ENCODE measurements at places on chromosomes 2 and 18.

DNA sequence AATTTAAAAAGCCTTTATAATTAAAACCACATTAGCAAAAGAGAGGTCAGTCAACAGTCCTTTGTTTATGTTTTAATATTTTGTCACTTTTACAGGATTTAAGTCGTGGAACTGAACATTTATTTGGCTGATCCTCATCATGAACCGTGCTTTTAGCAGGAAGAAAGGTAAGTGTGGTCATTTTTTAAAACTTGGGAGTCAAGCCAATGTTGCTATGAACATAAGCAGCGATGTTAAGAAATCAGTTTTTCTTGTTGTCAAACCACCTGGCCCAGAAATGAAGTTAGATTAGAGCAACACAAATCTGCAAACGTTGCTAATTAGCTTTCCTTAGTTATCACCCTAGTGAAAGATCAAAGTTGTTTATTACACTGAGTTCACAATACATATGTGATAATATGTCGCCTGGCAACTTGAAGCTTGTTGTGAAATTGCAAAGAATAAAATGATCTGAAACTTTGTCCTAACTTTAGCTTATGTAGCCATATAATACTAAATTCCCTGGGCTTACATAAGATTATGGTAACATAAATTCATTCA, 186.0 kb downstream of the GULP1 start:
- no peak for DNase-seq

- DNase-seq: no peak
Measured at GRCh38 chr2:1728821-1729220, 15.5 kb downstream of the PXDN start.

DNA sequence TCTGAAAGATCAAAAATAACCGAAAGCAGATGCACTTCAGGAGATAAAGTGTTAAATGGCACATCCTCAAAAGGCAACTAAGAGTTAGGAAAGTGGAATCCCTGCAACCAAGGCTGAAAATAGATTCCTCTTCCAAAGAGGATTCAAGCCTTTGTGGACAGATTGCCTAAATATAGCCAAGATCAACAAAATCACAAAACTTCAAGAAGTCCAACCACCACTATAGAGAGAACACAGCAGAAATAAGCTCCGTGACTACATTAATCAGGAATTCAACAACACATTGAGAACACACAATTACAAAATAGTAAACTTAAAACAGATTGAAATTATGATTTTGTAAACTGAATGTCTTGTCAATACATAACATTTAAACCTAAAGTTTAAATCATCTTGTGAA, 165.7 kb downstream of the LNPK start:
- DNase-seq: no peak

GRCh38 chr2:253202-253638, 10.6 kb downstream of the SH3YL1 start:
- no peak for DNase-seq

DNA sequence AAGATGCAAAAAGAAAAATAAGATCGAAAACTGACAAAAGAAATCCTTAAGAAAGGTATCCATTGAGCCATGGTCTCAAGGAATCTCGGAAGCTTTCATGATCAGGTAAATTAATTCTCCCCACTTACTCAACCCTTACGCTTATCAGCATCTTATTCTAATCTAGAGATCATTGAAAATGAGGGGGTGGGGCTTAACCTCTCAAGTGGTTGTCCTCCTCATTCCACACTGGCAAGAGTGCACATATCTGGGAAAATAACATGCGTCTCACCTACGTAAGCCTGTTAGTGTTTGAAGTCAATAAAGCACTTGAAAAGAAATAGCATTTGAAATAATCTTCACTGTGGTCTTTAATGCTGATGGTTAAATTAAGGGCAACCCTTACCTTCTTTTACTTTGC, 82.5 kb upstream of the NEUROD1 start:
- DNase-seq: no peak

- no peak for DNase-seq
Measured at GRCh38 chr2:3490191-3491170, 28.9 kb downstream of the ADI1 start.

- DNase-seq: no peak
Measured at GRCh38 chr18:75618146-75618545, 190.6 kb upstream of the SMIM21 start.

- DNase-seq: no peak
Measured at GRCh38 chr18:45539491-45539891, 75.8 kb upstream of the SLC14A2 start.

- DNase-seq: no peak
Measured at GRCh38 chr2:71471276-71471675, 17.9 kb downstream of the DYSF start.

- DNase-seq: no peak
Measured at GRCh38 chr2:110995911-110996310, 124.8 kb upstream of the BCL2L11 start.

- DNase-seq: no peak
Measured at GRCh38 chr2:159614534-159615366, 1.6 kb downstream of the BAZ2B start.

DNA sequence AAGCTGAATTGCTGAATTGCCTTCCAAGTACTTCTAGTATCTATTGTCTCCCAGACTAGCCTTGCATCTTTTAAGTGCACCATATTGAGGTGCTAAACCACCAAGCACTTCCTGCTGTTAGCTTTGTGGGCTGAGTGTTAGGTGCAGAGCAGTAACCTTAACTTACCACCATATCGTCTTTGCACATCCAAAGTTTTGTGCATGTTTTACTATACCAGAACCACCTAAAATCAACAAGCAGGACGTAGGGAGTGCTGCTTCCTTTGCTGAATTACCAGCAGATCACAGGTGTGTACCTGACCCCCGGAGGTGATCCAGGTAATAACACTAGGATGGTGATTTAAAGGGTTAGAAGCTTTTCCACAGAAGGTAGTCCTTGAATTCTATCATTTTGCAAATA, 359.9 kb upstream of the HNRNPA3 start:
- no peak for DNase-seq

DNA sequence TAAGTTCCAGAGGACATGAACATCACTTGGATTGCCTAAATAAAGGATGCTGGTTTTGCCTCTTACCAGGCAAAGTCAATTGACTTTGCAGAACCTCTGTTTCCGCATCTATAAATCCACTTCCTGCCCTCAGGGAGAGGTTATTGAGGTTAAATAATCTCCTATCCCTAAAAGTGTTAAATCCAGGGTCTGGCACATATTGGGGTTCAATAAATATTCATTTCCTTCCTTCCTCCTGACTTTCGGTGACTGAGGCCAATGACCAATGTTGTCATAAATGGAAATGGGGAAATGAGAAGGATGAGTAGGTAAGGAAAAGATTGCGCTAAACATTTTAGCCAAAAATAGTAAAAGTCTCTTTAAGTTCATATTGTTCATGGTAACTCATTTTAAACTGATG, 16.0 kb downstream of the BCL2 start:
- no peak for DNase-seq

DNA sequence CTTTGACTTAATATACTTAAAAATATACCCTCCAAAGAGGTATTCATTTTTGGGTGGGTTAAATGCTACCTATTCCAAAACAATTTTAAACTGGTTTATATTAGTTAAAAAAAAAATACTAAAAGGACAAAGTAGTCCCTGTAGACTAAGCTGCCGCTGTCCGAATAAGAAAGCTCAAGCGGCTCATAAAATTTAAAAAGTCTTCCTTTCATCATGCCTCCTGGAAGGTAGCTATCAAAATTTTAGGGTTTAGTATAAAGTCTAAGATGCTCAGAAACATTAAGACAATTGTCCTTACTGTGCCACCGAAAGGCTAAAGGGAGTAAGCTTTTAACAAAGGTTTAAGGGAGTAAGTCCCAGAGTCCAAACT, 440 bp upstream of the UGGT1 start:
- no peak for DNase-seq

DNA sequence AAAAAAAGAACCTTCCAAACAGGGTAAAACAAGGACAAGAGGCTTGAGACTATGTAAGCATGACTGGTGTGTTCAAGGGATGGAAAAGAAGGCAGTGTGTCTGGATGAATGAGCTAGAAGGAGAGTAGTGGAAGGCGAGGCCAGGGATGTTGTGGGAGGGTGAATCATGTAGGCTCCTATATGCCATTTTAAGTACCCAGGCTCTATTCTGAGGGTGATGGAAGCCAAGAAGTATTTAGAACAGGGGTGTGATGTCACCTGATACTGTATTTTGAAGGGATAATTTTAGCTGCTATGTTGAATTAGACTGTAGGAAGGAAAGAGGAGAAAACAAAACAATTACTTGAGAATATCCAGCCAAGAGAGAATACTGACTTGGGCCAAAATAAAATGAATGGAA, 524.7 kb upstream of the CRIM1 start:
- DNase-seq: no peak

- no peak for DNase-seq
Measured at GRCh38 chr2:41990245-41990644, 57.6 kb upstream of the PKDCC start.

DNA sequence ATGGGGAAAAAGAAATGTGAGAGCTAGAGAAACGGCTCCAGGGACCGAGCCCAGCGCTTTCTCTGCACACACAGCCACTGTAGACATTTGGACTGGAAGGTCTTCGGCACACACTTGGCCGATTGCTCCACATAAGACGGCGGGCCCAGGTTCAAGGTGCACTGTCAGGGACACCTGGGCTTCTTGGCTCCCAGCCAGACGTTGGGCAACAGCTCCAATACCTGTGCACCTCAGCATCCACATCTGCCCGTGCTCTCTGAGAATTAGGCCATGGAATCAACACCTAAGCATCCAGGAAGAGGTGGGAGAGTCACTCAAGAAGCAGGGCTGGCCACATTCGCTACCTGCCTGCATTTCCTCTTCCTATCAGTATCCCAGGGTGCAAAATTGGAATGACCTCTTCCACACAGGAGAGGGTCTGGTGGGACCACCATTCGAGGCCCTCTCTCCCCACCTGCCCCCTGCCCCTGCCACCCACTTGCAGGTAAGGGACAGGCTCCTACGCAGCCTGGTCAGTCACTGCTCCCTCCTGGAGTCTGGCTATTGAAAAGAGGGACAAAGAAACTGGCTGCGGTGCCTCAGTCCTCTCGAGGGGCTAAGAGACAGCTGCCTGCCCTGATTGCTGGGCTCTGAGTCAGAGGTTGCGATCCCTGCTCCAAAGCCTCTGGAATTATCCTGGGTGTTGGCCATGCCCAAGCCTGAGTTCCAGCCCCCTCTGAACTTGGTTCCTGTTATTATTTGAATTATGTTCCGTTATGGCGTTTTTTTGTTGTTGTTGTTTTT, 40.1 kb upstream of the TAF1B start:
- no peak for DNase-seq

GRCh38 chr18:25843791-25844190, 246.6 kb downstream of the SS18 start:
- DNase-seq: no peak

DNA sequence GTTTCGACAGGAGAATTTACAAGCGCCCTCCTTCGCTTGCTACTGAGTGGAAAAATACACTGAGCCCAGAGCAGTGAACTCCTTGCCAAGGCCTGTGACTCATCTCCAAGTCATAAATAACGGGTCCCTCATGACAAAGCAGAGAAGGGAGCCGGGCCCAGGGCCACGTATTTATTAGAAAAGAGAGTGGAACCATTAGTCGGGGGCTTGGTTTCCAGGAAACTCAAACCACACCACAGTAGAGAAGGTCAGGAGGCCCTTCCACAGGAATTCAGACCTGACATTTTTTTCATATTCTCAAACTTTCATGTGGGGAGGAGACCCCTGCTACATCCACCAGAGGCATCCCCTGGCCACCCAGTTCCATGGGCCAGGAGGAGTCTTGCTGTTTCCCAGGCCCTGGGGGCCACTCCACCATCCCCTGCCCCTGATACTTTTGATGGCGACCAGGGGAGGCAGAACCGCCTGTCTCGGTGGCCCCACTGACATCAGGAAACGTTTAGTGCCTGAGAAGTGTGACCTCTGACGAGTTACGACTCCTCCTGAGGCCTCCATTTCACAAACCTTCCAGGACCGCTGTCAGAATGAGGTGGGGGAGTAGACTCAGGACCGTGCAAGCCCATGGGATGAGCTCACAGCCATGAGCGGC, 289.7 kb downstream of the DYSF start:
- DNase-seq: no peak

- no peak for DNase-seq
Measured at GRCh38 chr18:6203791-6204190, 210.9 kb downstream of the L3MBTL4 start.

GRCh38 chr2:58195662-58196061, 45.5 kb downstream of the FANCL start:
- no peak for DNase-seq

- DNase-seq: no peak
Measured at GRCh38 chr2:12381543-12382325, 335.0 kb upstream of the TRIB2 start.

DNA sequence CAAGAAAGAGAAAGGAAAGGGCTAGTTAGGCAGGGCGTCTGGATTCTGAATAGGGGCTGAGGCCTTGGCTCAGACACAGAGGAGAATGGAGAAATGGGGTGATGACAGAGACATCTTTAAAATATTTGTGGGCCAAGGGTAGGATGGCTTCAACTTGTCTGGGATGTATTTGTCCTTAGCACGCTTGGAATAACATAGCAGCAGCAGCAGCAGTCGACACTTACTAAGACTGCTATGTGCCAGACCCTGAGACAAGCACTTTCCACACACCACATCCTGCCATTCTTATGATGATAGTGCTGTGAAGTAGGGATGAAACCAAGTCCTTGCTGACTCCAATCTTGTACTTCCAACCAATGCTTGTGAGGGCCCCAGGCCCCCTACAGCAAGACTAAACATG, 2.6 kb downstream of the IL1RL1 start:
- no peak for DNase-seq

- DNase-seq: no peak
Measured at GRCh38 chr2:150900913-150901312, 360.8 kb downstream of the RBM43 start.

- peak; percentile 78 for DNase-seq
Measured at GRCh38 chr2:100416935-100417710, at the start of gene CHST10. CHST10 (minus strand) TSS chr2:100417668; CDS start chr2:100406675, 10,993 bp downstream.

- DNase-seq: no peak
Measured at GRCh38 chr2:223824301-223824700, 13.1 kb downstream of the AP1S3 start.

DNA sequence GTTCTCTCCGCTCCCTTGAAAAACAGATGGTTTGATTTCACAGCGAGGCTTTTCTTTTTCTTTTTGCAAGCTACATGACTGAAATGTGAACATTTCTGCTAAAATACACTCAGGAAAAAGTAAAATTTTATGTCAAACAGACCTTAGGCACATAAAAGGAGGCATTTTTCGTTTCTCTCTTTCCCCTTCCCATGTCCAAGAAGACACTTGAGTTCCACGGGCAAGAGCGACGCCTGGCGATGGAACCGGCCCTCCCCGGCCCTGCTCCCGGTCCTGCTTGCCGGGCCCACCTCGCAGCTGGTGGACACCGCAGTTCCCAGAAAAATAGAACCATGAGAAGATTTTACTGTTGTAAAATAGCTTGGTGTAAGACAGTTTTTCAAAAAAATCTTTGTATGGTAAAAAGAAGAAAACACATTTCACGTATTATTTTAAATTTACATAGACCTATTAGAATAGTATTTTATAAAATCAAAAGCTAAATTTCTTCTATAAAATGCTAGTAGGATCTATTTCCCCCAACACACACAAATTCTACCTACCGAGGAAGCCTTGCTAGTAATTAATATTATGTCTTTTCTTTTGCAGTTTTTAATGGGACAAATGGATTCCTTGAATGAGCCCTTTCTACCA, 2.3 kb upstream of the ALKAL2 start:
- peak; percentile 61 for DNase-seq

Data from stimulated activated CD4-positive, alpha-beta T cell treated with anti-CD3 and anti-CD28 coated beads, Interleukin-15, amount 100 ng/mL, for 24 hours (primary cell).